ENCODE measurements at places on chromosomes 6 and 20.

- DNase-seq = no peak
Observed at GRCh38 chr6:154981079-154981870, 13.8 kb upstream of the TIAM2 start.

GRCh38 chr6:33634161-33634727 is 13.1 kb downstream of the ITPR3 start:
- no peak for DNase-seq

DNA sequence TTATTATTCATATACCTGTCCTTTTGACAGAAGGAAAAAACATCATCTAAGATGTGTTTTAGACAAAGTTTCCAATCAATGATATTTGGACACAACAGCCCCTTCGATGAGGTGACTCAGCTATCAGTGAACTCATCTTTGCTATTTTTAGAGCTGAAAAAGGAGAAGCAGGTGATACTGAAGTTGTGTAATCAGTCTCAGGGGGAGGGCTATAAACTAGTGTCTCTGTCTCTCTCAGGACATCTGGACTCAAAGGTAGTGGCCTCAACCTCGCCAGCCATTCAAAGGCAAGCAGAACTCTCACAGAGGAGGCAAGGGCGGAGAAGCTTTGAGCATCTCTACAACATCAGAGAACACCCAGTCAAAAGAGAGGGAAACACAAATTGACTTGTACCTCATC is 135.4 kb downstream of the BFSP1 start:
- no peak for DNase-seq

GRCh38 chr6:116424001-116424400 is 37.2 kb upstream of the CALHM6 start:
- no peak for DNase-seq

- no peak for DNase-seq
Observed at GRCh38 chr20:3072530-3073250, 1.3 kb downstream of the OXT start.

- no peak for DNase-seq
Observed at GRCh38 chr20:63080411-63080810, 73.6 kb upstream of the BHLHE23 start.

- DNase-seq = no peak
Observed at GRCh38 chr6:134809130-134809529, 140.8 kb downstream of the ALDH8A1 start.

GRCh38 chr6:21133901-21134300 is 459.6 kb upstream of the SOX4 start:
- DNase-seq = no peak

GRCh38 chr20:48635791-48636267 is 192.0 kb downstream of the PREX1 start:
- DNase-seq = peak; percentile 38

DNA sequence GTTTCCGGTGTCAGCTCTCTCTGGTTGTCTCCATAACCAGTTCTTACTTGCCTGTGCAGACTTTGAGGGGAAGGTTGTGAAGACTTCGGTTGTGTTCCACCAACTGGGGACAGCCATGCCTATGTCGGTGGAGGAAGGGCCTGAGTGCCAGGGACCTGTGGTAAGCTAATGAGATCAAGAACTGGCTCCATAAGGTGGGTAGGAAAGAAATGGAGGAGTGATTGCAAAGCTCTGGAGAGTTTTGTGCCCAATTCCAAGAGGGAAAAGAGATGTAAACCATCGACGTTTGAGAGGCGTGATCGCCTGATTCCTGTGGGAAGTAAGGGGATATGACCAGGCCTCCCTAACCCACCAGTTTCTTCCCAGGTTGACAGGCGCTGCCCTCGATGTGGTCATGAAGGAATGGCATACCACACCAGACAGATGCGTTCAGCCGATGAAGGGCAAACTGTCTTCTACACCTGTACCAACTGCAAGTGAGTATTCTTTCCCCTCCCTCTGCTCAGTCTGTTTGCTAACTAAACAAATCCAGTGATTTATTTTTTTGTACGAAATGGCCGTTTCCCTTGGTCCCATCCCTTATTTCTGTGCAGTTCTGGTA is 893 bp downstream of the POLR1H start:
- DNase-seq = no peak

- DNase-seq = no peak
Observed at GRCh38 chr6:10791673-10792072, 44.1 kb downstream of the TMEM14B start.

DNA sequence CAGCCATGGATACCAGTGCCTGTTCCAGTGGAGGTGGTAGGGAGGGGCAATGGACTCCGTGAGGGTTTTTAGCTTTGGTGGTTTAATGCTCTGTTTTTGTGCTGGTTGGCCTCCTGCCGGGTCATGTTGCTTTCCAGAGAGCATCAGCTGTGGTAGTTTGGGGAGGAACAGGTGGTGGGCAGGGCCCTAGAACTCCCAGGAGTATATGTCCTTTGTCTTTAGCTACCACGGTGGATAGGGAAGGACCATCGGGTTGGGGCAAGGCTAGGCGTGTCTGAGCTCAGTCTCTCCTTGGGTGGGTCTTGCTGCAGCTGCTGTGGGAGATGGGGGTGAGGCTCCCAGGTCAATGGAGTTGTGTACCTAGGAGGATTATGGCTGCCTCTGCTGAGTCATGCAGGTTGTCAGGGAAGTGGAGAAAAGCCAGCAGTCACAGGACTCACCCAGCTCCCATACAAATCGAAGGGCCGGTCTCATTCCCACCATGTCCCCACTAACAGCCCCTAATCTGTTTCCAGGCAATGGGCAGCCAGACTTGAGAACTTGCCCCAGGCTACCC is 38.9 kb downstream of the MRAP2 start:
- DNase-seq = no peak

- DNase-seq = no peak
Observed at GRCh38 chr6:142293121-142293520, 8.7 kb upstream of the ADGRG6 start.

DNA sequence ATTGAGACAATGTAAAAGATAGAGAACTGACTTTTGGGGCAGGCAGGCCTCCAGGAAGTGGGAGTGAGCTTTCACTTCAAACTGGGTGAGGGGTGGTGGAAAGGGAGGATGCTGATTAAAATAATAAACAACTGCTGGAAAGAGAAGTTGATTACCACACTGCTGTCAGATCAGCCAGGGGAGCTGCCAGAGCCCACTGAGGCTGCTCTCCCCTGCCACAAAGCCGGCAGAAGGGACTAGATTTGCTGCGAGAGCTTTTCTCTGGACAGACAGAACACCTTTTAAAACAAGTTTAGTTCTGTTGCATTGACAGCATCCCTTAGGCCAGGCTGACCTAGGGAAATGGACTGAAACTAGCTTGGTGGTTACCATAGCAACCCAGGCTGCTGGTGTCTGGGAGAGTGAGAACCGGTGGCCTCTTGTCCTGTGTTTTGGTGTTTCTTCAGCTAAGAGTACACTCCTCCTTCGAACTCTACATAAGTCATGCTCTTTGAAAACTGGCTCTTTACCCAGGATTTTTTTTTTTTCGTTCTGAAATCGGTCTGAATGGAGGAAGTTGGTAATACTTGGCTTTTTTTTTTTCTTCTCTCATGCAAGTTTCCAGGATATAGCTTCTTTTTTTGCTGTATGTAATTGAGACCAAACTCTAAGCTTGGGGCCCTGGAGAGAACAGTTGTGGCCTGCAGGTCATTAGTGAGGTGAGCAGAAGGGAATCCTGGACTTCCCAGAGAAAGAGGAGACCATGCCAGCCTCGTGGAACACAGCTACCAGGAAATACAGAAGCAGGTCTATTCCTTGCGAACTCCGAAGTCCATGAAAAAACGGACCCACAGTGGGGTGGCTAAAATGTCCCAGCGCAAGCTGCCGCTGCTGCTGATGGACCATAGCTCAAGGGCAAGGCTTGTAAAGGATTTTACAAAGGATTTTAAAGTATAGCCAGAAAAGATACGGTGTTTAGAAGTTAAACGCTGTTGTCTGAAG is 374.4 kb downstream of the UTRN start:
- DNase-seq = no peak

DNA sequence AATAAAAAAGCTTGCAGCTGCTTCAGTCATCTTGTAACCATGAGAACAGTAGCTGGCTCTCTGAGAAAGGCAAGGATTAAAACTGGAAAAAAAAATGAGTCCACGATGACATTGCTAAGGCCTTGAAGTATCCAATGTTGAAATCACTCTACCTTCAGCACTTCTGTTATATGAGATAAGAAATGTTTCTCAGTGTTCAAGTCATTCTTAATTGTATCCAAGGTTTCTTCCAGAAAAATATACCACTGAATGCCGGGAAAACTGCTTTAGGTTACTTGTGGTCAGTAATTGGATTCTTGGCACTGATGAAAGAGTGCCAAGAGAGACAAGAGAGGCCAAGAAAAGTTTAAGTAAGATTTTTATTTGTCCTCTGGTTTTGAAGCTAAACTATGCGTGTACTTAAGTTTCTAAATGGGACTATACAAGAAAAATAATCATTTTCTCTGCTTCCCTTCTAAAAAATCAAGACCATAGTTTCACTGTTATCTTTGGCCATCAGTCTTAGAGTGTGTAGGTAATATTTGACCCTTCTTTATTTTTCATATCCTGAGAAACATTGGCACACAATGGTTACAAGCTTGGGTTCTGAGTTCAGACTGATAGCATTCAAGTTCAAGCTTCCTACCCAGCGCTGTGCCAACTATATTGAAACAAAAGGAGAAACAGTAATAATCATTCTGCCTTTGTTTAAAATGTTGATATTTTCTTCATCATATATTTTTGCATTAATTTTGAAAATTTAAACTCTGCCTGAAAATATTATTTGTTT is 84.6 kb downstream of the TRDN start:
- DNase-seq = no peak

GRCh38 chr20:11261533-11262000 is 587.8 kb upstream of the JAG1 start:
- no peak for DNase-seq

- DNase-seq = no peak
Observed at GRCh38 chr20:50824137-50824536, 29.3 kb downstream of the BCAS4 start.

DNA sequence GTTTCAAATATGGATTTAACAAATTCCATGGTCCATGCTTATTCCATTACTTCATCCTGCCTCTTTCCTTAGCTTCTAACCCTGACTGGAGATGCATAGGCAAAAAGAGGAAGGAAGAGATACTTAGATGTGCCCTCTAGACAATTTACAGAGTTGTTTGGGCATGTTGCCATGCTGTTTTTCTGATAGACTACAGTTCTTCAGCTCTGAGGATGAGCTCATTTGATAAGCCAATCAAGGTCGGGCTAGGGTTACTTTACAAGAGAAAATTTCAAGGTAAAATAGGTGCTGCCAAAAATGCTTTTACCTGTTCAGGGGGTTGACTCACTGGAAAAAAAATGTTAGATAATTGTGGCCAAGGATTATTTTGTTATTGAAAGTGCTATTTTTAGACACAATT is 5.9 kb downstream of the HCRTR2 start:
- no peak for DNase-seq

- no peak for DNase-seq
Observed at GRCh38 chr6:13485303-13485702, 2.1 kb downstream of the GFOD1 start.

DNA sequence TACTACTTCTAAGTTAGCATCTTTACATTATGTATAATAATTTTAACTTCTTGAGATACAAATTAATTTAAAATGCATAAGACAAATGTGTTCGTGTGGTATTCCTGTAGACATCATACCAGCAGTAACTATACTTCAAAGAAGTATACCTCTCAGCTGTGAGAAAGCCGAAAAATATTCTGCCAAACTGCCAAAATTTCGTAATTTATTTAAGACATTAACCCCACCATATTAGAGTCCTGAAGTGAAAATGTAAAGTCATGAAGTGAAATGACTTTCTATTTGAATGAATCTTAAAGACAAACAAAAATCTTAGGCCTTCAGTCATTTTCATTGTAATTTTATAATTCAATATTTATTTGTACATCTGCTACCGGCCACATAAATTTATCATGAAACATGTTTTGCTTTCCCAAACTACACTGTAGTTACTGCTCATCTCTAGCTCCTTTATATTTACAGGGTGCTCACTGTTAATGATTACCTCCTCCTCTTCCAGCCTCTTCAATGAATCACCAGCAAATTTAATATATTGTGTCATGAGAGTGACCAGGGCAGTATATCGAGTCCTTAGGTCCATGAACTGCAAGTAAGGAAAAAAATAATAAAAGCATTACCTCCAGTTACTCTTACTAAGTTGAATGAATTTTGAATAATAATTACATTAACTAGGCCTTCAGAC is 18.5 kb downstream of the DST start:
- no peak for DNase-seq

- no peak for DNase-seq
Observed at GRCh38 chr6:128310451-128310850, 209.9 kb downstream of the PTPRK start.

- DNase-seq = no peak
Observed at GRCh38 chr6:36290668-36291620, 21.1 kb downstream of the PNPLA1 start.

All from stimulated activated CD4-positive, alpha-beta T cell treated with anti-CD3 and anti-CD28 coated beads, TNF-alpha, amount 100 ng/mL, for 24 hours (primary cell).